Prostate gland (tissue), 2 donors: ENCODE measurements at places on chromosomes 2 and 18. TPM values are rescaled to one million over a fixed set of nuclear protein-coding genes. Genes with fewer than 3 reads are reported as not detected.

DSC2 gene
- total RNA-seq = 29.1 TPM

TACR1 gene
- 4.2 TPM for total RNA-seq

TYMS gene
- 9.6 TPM for total RNA-seq

GRCh38 chr2:27518113-27518781, 21.6 kb downstream of the GCKR start:
- no peak for DNase-seq

- no peak for DNase-seq
These were observed 76.1 kb downstream of the SEPTIN10 start for GRCh38 chr2:109537565-109538222.

- DNase-seq = no peak
These were observed 11.2 kb upstream of the PUM2 start for GRCh38 chr2:20361893-20362292.
